T-helper 17 cell (primary cell): ENCODE measurements at places on chromosomes 16 and 17.

DNA sequence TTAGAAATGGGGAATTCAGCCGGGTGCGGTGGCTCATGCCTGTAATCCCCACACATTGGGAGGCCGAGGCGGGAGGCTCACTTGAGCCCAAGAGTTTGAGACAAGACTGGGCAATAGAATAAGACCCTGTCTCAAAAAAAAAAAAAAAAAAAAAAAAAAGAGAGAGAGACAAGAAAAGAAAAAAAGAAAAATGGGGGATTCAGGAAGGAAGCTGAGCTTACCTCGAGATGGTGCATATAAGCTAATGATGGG, 150.8 kb upstream of the RPH3AL start:
- H3K27ac ChIP-seq, result no peak overlapping the region
- no peak overlapping the region for H3K4me3 ChIP-seq
- H3K27me3 ChIP-seq, result peaks cover 15% of the 10 kb centered on the region
- H3K4me1 ChIP-seq, result peaks cover 5% of the 10 kb centered on the region
- H3K36me3 ChIP-seq, result no peaks in the 10 kb centered on the region
- no peak for DNase-seq

GRCh38 chr16:50584033-50584722, 36.0 kb downstream of the NKD1 start:
- no peaks in the 10 kb centered on the region for H3K27me3 ChIP-seq
- H3K27ac ChIP-seq, result no peak overlapping the region
- H3K4me1 ChIP-seq, result peaks cover 12% of the 10 kb centered on the region
- H3K36me3 ChIP-seq, result peaks cover 4% of the 10 kb centered on the region

- DNase-seq, result no peak
- peaks cover 5% of the 10 kb centered on the region for H3K4me1 ChIP-seq
- no peak overlapping the region for H3K4me3 ChIP-seq
- no peaks in the 10 kb centered on the region for H3K27me3 ChIP-seq
- H3K27ac ChIP-seq, result no peak overlapping the region
Measured at GRCh38 chr17:44024853-44025252, 10.1 kb upstream of the TMEM101 start.

- H3K36me3 ChIP-seq, result no peaks in the 10 kb centered on the region
- H3K27me3 ChIP-seq, result peaks cover 6% of the 10 kb centered on the region
Measured at GRCh38 chr16:68408428-68408827, 39.9 kb downstream of the SMPD3 start.

DNA sequence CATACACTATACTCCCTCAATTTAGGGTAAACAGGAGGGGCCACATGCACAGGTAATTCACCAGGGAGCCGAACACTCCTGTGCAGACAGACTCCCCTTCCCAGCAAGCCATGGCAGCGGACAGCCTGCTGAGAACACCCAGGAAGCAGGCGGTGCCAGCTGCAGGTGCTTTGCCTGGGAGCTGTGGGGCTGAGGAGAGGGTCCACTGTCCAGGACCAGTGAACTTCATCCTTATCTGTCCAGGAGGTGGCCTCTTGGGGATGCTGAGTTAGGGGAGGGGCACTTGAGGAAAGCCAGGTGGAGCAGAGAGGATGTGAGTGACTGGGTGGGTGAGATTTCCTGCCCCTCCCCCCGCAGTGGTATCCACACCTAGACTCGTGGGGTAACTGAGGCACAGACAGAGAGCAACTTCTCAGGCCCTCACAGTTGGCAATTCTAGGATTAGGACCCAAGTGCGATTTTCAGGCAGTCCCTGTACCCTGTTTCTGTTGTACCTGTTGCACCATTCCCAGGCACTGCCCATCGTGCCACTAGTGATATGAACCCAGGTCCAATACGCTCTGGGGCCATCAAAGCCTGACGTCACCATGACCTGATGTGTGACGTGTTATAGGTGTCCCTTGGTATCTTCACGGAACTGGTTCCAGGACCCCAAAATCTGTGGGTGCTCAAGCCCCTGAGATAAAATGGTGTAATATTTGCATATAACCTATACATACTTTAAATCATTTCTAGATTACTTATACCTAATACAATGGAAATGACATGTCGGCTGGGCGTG, 1.2 kb downstream of the GRN start:
- DNase-seq, result no peak
- H3K4me3 ChIP-seq, result peak overlapping the region; percentile 94
- H3K27me3 ChIP-seq, result peaks cover 2% of the 10 kb centered on the region
- peak overlapping the region; percentile 94 for H3K27ac ChIP-seq

GRCh38 chr17:4066210-4066609, 76.6 kb downstream of the ZZEF1 start:
- H3K4me1 ChIP-seq, result no peaks in the 10 kb centered on the region
- H3K36me3 ChIP-seq, result peaks cover 3% of the 10 kb centered on the region
- no peaks in the 10 kb centered on the region for H3K27me3 ChIP-seq
- DNase-seq, result no peak
- H3K4me3 ChIP-seq, result no peak overlapping the region
- H3K27ac ChIP-seq, result no peak overlapping the region

GRCh38 chr17:49850218-49850610, 2.3 kb upstream of the TAC4 start:
- peaks cover 29% of the 10 kb centered on the region for H3K4me1 ChIP-seq
- no peaks in the 10 kb centered on the region for H3K36me3 ChIP-seq
- H3K27ac ChIP-seq, result peak overlapping the region; percentile 91
- H3K27me3 ChIP-seq, result peaks cover 4% of the 10 kb centered on the region

DNA sequence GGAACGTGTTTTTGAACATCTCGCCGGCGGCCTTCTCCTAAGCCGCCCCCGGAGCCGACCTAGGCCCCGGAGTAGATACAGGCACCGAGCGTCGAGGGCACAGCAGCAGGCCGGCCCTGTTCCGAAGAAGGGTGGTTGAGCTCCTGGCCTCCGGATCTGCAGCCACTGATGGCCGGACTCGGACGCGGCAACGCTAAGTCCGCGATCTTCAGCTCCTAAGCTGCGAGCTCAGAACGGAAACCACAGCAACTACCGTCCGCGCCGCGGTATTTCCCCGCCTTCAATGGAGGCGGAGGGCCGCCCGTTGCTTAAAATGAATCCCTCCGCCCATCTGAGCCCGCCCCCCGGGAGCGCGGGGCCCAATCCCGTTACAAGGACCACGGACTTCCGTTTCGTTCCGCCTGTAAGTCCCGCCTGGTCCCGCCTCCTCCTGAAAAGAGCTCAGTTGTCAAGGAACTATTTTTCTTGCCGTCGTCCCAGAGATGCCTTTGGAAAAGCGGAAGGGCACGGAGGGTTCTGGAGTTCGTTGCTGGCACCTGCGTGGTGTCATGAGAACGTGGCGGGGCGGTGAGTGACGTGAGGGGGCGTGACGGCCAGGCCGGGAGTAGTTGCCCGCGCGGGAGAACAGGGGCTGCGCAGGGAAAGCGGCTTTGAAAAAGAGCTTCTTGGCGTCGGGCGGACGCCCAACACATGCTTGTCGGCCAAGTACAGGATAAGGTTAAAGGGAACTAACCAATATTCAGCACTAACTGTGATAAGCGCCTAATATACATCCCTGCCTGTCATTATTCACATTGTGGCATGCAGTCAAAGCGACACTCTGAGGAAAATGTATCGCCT, at the start of gene CFAP20:
Gene CFAP20, minus strand, starts transcription at position 285 of the 840 bp plus-strand sequence. Its CDS starts 266 bp downstream, at position 19.
- H3K27ac ChIP-seq, result peak within 1 kb of the TSS; percentile 97
- H3K4me3 ChIP-seq, result peak within 1 kb of the TSS; percentile 97
- H3K36me3 ChIP-seq, result peaks cover 2% of the 10 kb centered on the region
- DNase-seq, result peak; percentile 92
- H3K27me3 ChIP-seq, result no peaks in the 10 kb centered on the region
- peaks cover 41% of the 10 kb centered on the region for H3K4me1 ChIP-seq

GRCh38 chr17:77203436-77203835, 62.7 kb downstream of the SEC14L1 start:
- H3K4me1 ChIP-seq, result no peaks in the 10 kb centered on the region
- H3K4me3 ChIP-seq, result no peak overlapping the region
- H3K27ac ChIP-seq, result no peak overlapping the region
- H3K36me3 ChIP-seq, result peaks cover under 1% of the 10 kb centered on the region

DNA sequence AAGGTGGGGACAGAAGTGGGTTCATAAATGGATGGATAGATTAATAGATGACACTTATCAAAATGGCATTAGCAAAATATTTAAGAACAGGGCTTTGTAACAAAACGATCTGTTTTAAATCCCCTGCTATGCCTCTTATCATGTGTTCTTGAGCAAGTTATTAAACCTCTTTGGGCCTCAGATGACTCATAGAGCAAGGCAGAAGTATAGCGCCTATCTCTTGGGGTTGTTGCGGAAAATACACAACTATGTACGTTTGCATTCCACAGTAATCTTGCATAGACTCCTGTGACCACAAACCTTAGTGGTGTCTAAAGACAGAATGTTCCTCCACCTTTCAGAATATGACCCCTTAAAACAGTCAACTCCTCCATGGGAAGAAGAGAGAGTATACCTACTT, 116.8 kb downstream of the CDYL2 start:
- H3K27ac ChIP-seq, result no peak overlapping the region
- peaks cover 7% of the 10 kb centered on the region for H3K36me3 ChIP-seq
- no peaks in the 10 kb centered on the region for H3K27me3 ChIP-seq
- no peak for DNase-seq
- no peak overlapping the region for H3K4me3 ChIP-seq

- H3K27me3 ChIP-seq, result no peaks in the 10 kb centered on the region
- peaks cover 3% of the 10 kb centered on the region for H3K36me3 ChIP-seq
- H3K4me1 ChIP-seq, result peaks cover 85% of the 10 kb centered on the region
- H3K27ac ChIP-seq, result peak overlapping the region; percentile 100
- no peak for DNase-seq
Measured at GRCh38 chr17:58338841-58339754, 10.5 kb upstream of the TSPOAP1 start.

- H3K36me3 ChIP-seq, result no peaks in the 10 kb centered on the region
- H3K27me3 ChIP-seq, result peaks cover 25% of the 10 kb centered on the region
- H3K4me3 ChIP-seq, result peak overlapping the region; percentile 95
- H3K4me1 ChIP-seq, result peaks cover 44% of the 10 kb centered on the region
- H3K27ac ChIP-seq, result peak overlapping the region; percentile 80
Measured at GRCh38 chr16:67173808-67174705, 3.7 kb downstream of the NOL3 start.

- no peak overlapping the region for H3K4me3 ChIP-seq
- no peak for DNase-seq
- no peak overlapping the region for H3K27ac ChIP-seq
- H3K27me3 ChIP-seq, result peaks cover 6% of the 10 kb centered on the region
- peaks cover 3% of the 10 kb centered on the region for H3K36me3 ChIP-seq
- H3K4me1 ChIP-seq, result peaks cover 4% of the 10 kb centered on the region
Measured at GRCh38 chr16:87265261-87265660, 51.9 kb downstream of the C16orf95 start.

DNA sequence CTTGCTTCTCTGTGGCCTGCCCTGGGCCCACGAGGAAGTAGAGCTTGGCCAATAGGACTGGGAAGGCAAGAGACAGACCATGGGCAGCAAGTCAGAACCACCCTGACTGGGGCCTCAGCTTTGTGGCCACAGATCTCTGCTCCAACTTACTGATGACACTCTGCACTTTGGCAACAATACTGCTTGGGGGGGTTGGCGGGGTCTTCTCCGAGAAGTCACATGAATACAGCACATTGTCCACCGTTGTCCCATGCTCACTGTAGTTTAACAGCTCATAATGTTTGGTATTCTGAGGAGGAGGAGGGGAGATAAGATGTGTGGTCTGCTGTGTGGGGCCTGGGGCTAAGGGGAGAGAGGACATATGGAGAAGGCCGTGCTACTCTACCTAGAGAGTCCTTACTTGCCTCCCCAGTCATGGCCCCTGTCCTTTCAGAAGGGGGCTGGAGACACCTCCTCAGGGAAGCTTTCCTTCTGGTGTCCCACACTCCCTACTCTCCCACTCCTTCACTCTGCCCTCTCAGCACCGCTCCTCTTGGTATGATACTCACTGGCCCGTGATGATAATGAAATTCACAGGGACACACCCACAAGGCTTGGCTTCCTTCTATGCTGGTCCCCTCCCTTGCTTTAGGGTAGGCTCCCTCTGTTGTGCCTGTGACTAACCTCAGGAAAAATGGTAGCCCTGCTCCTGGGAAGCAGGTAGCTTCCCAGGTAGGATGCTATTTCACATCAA, 4.0 kb upstream of the DHRS13 start:
- H3K27me3 ChIP-seq, result no peaks in the 10 kb centered on the region
- H3K27ac ChIP-seq, result peak overlapping the region; percentile 41
- DNase-seq, result no peak
- no peak overlapping the region for H3K4me3 ChIP-seq
- peaks cover 2% of the 10 kb centered on the region for H3K36me3 ChIP-seq

- H3K27ac ChIP-seq, result peak overlapping the region; percentile 49
- H3K27me3 ChIP-seq, result no peaks in the 10 kb centered on the region
- no peak for DNase-seq
- peaks cover 30% of the 10 kb centered on the region for H3K4me1 ChIP-seq
- H3K36me3 ChIP-seq, result no peaks in the 10 kb centered on the region
Measured at GRCh38 chr16:31453255-31454204, 5.8 kb upstream of the ARMC5 start.

DNA sequence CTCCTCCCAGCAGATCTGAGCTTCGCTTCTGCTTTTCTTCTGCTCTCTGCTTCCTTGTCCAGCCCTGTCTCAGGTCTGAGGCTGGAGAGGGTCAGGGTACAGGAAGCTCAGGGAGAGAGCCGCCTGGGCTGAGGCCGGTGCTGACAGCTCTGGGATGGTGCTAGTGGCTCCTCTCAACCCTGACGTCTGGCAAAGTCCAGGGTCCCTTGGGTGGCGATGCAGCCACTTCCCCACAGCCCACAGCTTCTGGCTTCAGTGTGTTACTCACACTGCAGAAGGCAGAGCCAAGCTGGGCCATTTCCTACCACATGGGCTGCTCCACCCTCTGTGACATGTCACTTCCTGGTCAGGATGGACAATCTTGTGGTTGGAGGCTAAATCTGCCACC, at the start of gene CD300C:
Gene CD300C, minus strand, starts transcription at position 273 of the 388 bp plus-strand sequence. CDS start 333 bp downstream, outside the sequence.
- H3K4me1 ChIP-seq, result peaks cover 12% of the 10 kb centered on the region
- H3K4me3 ChIP-seq, result no peak within 1 kb of the TSS
- peaks cover 48% of the 10 kb centered on the region for H3K27me3 ChIP-seq
- no peak within 1 kb of the TSS for H3K27ac ChIP-seq
- H3K36me3 ChIP-seq, result no peaks in the 10 kb centered on the region

DNA sequence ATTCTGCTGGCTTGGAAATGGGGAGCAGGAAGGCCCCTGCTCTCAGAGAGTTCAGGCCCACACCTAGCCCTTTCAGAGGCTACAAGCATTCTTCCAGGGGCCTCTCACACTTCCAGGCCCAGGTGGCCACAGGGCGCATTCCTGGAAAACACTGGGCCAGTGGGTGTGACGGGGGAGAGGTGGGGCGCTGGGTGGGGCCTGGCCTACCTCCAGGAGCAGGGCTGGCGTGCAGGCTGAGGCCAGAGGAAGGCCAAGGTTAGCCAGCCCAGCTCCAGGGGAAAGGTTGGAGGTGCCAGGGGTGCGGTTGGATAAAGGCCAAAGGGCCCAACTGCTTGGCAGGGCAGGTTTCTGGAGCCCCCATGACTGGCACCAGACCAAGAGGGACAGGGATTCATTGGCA, 198.2 kb downstream of the MAF start:
- peaks cover 3% of the 10 kb centered on the region for H3K27me3 ChIP-seq
- peaks cover 2% of the 10 kb centered on the region for H3K36me3 ChIP-seq
- no peak overlapping the region for H3K27ac ChIP-seq
- no peak overlapping the region for H3K4me3 ChIP-seq

- no peak for DNase-seq
- H3K4me3 ChIP-seq, result no peak overlapping the region
- peaks cover 16% of the 10 kb centered on the region for H3K4me1 ChIP-seq
- no peaks in the 10 kb centered on the region for H3K27me3 ChIP-seq
- H3K36me3 ChIP-seq, result peaks cover 2% of the 10 kb centered on the region
Measured at GRCh38 chr17:55335625-55336024, 70.9 kb downstream of the HLF start.
